Stimulated activated CD4-positive, alpha-beta T cell treated with anti-CD3 and anti-CD28 coated beads, Interleukin-4, amount 100 ng/mL, for 48 hours (primary cell): ENCODE measurements at places on chromosomes 2 and 18.

- no peak for DNase-seq
Observed at GRCh38 chr2:123002660-123003248, 1022.3 kb upstream of the CNTNAP5 start.

DNA sequence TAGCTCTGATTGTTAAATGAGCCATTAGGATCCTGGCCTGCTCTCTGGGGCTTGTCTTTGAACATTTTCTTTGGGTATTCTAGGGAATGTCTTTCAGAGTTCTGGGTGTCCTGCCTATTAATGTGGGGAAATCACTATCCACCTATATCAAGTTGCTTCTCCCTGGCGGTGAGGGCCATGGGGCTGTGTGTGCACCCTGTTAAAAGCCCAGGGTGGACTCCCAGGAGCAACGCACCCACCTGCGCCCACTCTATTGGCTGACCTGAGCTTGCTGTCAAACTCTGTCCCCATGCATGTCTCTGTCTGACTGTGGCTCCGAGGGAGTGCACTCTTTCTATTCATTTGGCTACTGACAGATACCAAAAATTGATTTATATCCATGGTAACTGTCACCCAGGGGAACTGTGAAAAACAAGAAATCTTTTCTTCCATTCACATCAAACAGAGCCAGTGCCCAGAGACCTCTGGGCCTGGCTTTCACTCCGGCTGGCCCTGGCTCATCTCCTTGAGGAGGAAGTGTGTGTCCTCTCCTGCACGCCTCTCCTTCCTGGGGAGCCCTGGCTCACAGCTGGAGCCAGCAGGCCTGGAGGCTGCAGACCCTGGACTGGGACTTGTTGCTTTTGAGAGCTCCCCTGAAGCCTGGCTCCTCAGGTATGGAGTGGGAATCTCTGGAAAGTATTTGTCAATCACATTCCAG, 10.5 kb upstream of the TOGARAM2 start:
- no peak for DNase-seq

DNA sequence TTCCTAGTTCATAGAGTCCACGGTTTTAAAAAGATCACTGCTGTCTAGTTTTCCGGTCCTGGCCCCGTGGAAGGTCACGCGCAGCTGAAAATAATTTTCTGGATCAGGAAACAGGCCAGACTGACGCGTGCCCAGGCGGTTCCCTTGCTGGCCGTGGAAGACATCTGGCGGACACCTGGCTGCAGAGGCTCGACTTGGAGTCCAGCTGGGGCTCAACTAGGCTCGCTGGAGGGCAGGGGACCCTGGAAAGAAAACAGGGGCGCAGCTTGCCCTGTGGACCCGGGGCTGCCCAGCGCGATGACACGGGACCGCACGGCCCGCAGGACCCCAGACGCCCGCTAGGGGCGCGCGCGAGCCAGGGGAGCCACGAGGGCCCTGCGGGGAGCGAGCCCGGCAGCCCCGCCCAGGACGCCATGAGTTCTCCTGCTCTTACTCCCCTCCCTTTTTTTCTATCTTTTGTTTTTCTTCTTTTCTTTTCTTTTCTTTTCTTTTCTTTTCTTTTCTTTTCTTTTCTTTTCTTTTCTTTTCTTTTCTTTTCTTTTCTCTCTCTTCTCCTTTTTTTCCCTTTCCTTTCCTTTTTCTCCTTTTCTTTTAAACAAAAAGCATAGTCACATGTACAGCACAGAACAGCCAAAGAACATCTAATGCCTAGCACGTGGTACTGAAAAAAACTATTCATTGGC, 43.2 kb upstream of the UBE2F start:
- DNase-seq: peak; percentile 81

- DNase-seq: no peak
Observed at GRCh38 chr2:85453571-85453970, 35.1 kb downstream of the SH2D6 start.

GRCh38 chr2:191369034-191369433, 123.8 kb downstream of the MYO1B start:
- no peak for DNase-seq

GRCh38 chr2:45978302-45978859, 318.8 kb upstream of the EPAS1 start:
- no peak for DNase-seq

- no peak for DNase-seq
Observed at GRCh38 chr2:232231554-232231953, 147.0 kb upstream of the ALPP start.

- no peak for DNase-seq
Observed at GRCh38 chr18:42412896-42413295, 457.9 kb downstream of the PIK3C3 start.

GRCh38 chr18:9135081-9135911, 1.3 kb upstream of the ANKRD12 start:
- DNase-seq: no peak

- DNase-seq: no peak
Observed at GRCh38 chr2:238963971-238964328, 116.1 kb downstream of the TWIST2 start.

DNA sequence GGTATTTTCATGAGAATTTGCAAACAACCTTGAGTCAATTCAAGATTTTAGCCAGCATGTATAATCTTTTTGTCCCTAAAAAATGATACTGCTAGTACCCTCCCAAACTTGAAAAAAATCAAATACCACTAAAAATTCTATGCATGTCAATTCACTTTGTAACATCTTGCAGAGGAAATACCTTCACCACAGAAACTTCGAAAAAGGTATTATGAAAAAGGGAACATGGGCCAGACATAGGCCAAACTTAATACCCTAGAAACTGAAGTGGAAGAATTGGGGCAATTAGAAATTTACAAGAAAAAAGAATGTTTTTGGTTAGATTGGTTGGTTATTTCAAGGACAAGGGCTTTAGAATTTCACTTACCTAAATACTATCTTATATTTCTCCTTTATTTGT, 48.5 kb downstream of the PAX3 start:
- no peak for DNase-seq

DNA sequence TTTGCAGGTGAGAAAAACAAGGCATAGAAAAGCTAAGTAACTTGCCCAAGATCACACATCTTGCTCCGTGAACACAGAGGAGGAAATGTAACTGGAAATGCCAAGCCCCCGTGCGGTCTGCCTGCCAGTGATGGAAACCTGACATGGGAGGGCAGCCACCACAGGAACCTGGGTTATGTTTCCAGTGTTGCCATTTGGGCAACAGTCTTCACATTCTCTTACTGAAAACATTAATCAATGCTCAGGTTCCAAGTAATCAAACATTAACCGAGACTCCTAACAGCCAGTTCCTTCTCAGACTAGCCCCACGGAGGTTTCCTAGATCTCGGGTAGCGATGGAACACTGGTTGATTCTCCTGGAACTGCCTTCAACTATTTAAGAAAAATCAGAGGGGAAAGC, 2.5 kb downstream of the TGFA start:
- DNase-seq: no peak
